ENCODE measurements at places on chromosomes 5 and 9. TPM values are rescaled to one million over a fixed set of nuclear protein-coding genes. Genes with fewer than 3 reads are reported as not detected.
A peak's percentile ranks its signal among the peaks of the same experiment; 100 is the strongest.

DNA sequence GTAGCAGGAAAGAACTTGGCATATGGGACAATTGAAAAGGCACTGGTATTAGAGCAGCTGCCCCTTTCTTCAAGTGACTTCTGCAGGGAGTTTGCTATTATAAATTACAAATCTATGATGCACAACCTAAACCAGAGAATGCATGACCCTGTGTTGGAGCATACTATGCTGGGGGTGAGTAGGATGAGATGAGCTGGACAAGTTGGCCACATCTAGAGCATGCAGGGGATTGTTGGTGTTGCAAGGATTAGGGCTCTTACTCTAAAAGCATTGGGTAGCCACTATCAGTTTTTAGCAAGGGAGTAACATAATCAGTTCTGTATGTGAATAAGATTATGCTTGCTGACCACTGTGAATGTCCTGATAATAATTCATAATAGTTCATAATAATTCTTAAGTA, 186.7 kb downstream of the KIAA0825 start:
- no peaks in the 10 kb centered on the region for H3K4me1 ChIP-seq
- no peak overlapping the region for H3K27ac ChIP-seq
- peaks cover 2% of the 10 kb centered on the region for H3K36me3 ChIP-seq

The CORO2A gene
- total RNA-seq = 9.5 TPM

The GABRA1 gene
- total RNA-seq = not detected

GRCh38 chr5:132376694-132377641, 7.5 kb downstream of the SLC22A5 start:
- no peaks in the 10 kb centered on the region for H3K36me3 ChIP-seq
- no peaks in the 10 kb centered on the region for H3K27me3 ChIP-seq
- no peaks in the 10 kb centered on the region for H3K4me1 ChIP-seq
- H3K4me3 ChIP-seq = no peak overlapping the region
- no peak overlapping the region for H3K27ac ChIP-seq

GRCh38 chr5:126100767-126101166, 322.4 kb upstream of the GRAMD2B start:
- H3K36me3 ChIP-seq = no peaks in the 10 kb centered on the region
- no peak for DNase-seq
- H3K27ac ChIP-seq = no peak overlapping the region
- peaks cover 10% of the 10 kb centered on the region for H3K4me1 ChIP-seq
- H3K4me3 ChIP-seq = no peak overlapping the region
- H3K27me3 ChIP-seq = no peaks in the 10 kb centered on the region

The F12 gene
- 2.3 TPM for total RNA-seq

DNA sequence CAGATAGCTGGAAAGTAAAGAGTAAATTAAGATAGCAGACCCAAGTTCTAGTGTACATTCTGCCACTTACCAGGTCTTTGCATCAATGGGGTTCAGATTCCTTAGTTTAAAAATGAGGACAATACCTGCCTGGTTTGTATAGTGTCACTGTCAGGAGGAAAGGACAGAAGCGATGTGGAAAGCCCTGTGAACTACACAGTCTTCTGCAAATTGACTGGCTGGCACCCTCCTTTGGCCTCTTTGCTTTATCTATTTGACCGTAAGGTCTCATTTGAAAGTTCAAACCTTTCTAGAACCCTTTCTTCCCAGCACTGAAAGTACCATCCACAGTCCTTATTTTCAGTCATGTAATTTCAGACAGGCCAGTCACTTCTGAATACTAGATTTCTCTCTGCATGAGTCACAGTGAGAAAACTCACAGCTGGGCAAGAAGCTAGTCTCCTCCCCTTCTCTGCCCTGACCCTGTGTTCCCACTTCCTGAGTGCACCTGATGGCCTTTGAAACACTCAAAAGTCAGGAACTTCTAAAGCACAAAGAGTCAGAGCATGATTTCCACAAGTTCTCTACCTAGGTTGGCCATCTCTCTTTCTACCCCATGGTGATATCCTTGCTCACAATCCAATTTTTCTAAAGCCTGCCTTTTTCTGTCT, 91.3 kb upstream of the RASEF start:
- H3K4me3 ChIP-seq = no peak overlapping the region
- H3K27me3 ChIP-seq = no peaks in the 10 kb centered on the region
- no peaks in the 10 kb centered on the region for H3K36me3 ChIP-seq
- DNase-seq = no peak
- no peaks in the 10 kb centered on the region for H3K4me1 ChIP-seq
- H3K27ac ChIP-seq = no peak overlapping the region

DNA sequence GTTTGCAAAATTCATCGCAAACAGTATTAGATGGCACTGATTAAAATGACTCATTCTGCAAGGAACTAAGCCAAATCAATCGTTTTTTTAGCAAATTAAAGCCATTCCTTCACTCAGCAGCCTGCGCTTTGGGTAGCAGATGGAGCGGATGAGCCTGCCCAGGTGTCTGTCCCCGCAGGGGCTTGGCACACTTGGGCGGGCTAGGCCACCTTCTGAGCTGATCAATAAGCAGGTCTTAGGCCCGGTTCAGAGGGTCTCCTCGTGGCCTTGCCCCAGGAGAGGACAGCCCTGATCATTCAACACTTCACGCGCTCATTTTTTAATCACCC, 78.0 kb upstream of the FCN1 start:
- no peak overlapping the region for H3K4me3 ChIP-seq
- H3K36me3 ChIP-seq = no peaks in the 10 kb centered on the region
- H3K27me3 ChIP-seq = no peaks in the 10 kb centered on the region
- DNase-seq = no peak

The SLC25A48 gene
- not detected for total RNA-seq

DNA sequence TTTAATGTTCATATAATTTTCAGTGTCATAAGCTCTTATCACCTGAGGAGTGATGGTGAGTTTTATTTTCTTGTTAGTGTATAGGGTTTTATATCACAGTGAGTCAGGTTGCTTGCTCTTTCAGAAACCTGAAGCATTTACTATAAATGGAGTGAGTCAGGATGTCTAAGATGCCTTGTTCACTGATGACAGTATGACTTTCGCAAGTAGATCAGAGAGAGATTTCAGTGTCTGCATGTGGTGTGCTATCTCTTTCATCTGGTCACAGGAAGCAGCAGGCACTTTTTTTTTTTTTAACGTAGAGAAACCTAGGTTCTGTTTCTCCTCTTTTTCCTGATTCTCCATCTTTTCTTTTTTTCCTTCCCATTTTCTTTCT, 237.1 kb downstream of the DMRTA1 start:
- H3K36me3 ChIP-seq = no peaks in the 10 kb centered on the region
- H3K27ac ChIP-seq = no peak overlapping the region
- H3K4me3 ChIP-seq = no peak overlapping the region
- H3K27me3 ChIP-seq = no peaks in the 10 kb centered on the region

DNA sequence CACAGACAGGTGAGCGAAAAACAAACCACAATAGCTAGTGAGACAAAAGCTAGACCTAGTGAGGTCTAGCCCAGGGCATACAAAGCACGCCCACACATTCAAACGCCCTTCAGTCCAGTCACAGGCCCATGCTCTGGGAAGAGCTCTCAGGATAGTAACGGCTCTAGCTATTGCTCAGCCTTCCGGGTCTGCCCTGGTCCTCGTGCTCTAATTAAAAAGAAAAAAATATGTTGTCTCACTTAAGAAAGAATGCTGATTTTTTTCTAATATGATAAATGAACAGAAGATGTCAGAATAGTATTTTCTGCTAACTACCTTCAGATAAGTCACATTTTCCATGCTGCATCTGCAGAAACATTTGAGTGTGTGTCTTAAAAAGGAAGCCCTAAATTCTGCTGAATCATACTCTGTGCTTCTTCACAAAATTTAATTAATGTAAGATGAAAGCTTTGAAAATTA, 94.5 kb downstream of the PLPP1 start:
- H3K4me3 ChIP-seq = no peak overlapping the region
- H3K36me3 ChIP-seq = peaks cover 18% of the 10 kb centered on the region
- no peak overlapping the region for H3K27ac ChIP-seq
- no peaks in the 10 kb centered on the region for H3K27me3 ChIP-seq

DNA sequence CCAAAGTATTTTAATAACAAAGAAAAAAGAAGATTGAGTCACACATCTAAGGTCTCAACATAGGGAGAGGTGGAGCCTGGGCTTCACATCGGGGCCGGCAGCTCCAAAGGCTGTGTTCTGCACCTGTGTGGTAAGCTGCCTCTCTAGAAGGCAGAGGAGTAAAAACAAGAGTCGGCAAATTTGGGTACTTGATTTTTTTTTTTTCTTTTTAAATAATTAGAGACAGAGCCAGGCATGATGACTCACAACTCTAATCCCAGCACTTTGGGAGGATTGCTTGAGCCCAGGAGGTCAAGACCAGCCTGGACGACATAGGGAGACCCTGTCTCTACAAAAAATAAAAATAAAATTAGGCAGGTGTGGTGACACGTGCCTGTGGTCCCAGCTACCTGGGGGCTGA, 4.7 kb downstream of the URM1 start:
- H3K27ac ChIP-seq = no peak overlapping the region
- H3K4me3 ChIP-seq = peak overlapping the region; percentile 65
- peaks cover 31% of the 10 kb centered on the region for H3K4me1 ChIP-seq
